ENCODE measurements at places on chromosomes 12 and 14.

- DNase-seq = no peak
Observed at GRCh38 chr12:80472236-80472635, 28.2 kb downstream of the PTPRQ start.

- DNase-seq = no peak
Observed at GRCh38 chr14:104405360-104406226, 174.0 kb upstream of the C14orf180 start.

GRCh38 chr12:122688291-122688690, 14.9 kb downstream of the HCAR2 start:
- no peak for DNase-seq

DNA sequence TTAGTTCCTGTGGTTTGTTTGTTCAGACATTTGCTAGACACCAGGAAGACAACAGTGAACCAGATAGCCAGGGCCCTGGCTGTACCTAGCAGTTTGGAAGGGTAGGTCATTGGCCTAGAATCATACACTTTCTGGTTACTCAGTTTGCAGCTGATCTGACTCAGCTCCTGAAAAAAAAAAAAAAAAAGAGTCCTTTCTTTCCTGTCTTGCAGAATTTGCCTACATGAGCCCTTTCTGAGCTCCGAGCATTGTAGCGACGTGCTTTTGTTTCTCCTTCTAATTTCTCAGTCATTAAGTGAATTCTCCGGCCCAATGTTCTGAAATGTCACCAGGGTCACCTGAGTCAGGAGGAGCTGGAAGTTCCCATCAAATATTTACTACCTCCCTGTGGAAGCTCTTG, 2.4 kb downstream of the CABP1 start:
- DNase-seq = no peak

DNA sequence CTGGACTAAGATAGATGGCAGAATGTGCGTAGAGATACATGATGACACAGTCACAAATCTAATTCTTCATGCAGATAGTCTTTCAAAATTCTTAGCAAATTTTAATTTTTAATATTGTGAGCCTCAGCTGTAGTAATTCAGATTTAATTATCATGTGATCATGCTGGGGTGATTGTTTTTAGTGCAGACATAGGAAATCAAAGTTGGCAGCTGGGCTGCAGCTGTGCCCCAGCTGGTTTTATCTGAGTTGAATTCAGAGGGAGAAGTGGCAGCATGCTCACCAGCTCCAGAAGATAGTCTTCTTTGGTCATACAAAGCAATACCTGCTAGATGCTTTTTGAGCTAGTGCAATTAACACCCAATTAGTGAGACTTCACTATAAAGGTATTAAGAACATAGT, 292.9 kb downstream of the RAD51B start:
- DNase-seq = no peak

- DNase-seq = no peak
Observed at GRCh38 chr14:99945732-99946651, 119.2 kb upstream of the EVL start.

DNA sequence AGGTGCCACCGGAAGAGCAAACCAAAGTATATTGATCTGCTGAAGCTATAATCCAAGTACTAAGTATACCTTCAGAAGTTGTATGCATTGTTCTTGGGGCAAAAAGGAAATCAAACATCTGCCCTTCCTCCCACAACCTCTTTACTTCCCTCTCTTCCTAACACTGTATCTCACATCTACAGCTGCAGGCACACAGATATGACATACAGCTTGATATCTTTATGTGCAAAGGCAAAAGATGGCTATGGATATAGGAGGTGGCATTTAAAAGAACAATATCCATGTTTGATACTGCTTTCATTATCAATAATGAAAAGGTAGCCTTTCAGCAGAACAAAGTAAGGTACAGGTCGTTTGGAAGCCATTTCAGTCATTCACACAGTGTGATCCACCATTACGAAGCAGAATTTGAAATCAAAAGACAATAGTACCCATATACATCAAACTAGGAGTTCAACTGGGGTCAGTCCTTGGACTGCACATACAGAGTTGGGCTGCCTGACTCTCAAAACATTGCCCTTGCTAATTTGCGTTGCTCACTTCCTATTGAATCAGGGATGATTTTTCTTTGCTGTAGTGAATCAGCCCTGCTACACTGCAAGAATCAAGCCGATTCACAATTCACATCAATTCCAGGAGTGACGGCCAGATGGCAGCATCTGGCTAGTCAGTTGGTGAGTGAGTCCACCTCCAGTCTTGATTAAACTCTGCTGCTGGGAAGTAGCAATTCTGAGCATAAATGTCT, 8.9 kb downstream of the ANG start:
- peak; percentile 73 for DNase-seq

DNA sequence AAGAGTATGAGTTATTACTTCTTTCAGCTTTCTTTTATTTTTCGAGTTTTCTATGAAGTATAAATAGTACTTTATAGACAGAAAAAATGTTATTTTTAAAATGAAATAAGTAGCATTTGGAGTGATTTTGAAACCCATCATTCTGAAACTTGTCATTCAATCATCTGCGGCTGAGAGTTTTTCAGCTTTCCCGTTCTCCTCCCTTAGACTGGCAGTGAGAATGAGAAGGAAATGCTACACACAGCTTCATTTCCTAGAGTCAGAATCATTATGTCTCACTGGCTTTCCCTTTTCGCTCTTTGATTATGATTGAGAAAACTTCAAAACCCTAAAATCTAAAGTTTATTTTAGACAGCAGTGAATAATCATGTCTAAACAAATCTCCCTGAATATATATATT, 33.7 kb upstream of the GNPNAT1 start:
- no peak for DNase-seq

GRCh38 chr14:100143523-100143922, 15.9 kb downstream of the DEGS2 start:
- DNase-seq = no peak

- no peak for DNase-seq
Observed at GRCh38 chr12:19897900-19898408, 458.7 kb downstream of the AEBP2 start.

GRCh38 chr12:9868311-9868801, 798 bp downstream of the CLEC2B start:
- no peak for DNase-seq

GRCh38 chr14:73254247-73255004, 17.1 kb downstream of the PAPLN start:
- DNase-seq = no peak

DNA sequence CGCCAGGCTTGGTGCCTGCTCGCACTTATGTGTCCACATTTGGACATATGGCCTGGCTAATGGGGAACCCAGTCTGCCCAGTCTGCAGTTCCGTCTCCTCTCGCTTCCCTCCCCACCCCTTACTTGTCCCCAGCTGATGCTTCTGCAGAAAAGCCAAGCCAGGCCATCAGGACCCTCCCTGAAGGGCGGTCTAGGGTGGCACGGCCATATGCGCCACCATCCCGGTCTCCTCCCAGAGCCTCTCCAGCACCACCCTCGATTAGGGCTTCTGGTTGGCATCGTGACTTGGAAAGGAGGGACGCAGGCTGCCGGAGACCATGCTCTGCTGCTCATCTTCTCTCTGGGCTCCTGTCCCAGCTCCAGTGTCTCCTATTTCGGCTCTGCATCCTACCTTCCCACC, 54.6 kb downstream of the CALM1 start:
- no peak for DNase-seq

DNA sequence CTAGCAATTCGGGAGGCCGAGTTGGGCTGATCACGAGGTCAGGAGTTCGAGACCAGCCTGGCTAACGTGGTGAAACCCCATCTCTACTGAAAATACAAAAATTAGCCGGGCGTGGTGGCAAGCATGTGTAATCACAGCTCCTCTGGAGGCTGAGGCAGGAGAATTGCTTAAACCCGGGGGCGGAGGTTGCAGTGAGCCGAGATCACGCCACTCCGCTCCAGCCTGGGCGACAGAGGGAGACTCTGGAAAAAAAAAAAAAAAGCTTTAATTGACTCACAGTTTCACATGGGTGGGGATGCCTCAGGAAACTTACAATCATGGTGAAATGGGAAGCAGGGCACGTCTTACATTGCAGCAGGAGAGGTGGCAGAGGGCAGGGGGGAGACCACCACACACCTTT, 30.6 kb upstream of the SLC2A3 start:
- no peak for DNase-seq

DNA sequence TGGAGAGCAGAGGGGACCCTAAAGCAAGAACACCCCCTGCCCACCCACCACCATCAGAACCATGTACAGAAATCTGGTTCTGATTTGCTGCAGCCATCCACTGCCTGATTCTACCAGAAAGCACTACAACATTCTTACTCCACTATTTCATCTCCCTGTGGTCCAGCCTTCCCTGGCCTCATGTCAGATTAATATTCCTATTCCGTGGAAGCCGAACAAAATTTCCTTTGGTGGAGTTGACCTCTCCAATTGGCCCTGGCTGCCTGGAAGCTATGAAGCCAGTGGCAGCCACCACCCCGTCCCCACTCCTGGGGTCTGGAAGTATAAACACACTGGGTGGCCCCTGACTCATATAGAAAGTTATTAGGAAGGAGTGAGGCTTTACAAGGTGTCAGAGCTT, 60.2 kb downstream of the ANO2 start:
- no peak for DNase-seq

- no peak for DNase-seq
Observed at GRCh38 chr12:84726780-84727179, 185.8 kb downstream of the SLC6A15 start.

- DNase-seq = no peak
Observed at GRCh38 chr12:122835750-122836026, 431 bp downstream of the HIP1R start.

GRCh38 chr12:54159140-54159539, 29.6 kb downstream of the SMUG1 start:
- DNase-seq = no peak
